ENCODE measurements at places on chromosomes 3 and 15. TPM values are rescaled to one million over a fixed set of nuclear protein-coding genes. Genes with fewer than 3 reads are reported as not detected.

- DNase-seq = no peak
Observed at GRCh38 chr3:30766522-30766921, 127.9 kb downstream of the GADL1 start.

Gene CASR
- total RNA-seq = not detected

- DNase-seq = no peak
Observed at GRCh38 chr15:97078591-97078990, 748.1 kb downstream of the NR2F2 start.

DNA sequence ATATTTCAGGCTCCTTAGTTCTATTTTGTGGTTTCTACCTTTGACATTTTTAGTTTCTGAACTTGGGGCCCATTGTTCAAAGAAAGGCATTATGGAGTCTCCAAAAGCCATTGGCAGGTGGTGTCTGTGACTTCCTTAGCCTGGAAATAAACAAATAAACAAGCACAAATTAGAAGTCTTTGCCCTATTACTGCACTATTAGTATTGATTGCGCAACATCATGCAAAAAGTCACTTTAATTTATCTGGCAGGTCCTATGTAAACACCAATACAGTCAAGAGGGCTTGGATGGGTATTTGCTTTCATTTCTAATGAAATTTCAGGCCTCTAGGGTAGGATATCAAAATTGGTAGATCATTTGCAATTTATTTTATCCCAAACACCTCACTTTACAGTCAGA lies 85.6 kb downstream of the LPP start:
- DNase-seq = no peak

GRCh38 chr3:186724911-186725310 lies 7.8 kb downstream of the KNG1 start:
- DNase-seq = no peak

DNA sequence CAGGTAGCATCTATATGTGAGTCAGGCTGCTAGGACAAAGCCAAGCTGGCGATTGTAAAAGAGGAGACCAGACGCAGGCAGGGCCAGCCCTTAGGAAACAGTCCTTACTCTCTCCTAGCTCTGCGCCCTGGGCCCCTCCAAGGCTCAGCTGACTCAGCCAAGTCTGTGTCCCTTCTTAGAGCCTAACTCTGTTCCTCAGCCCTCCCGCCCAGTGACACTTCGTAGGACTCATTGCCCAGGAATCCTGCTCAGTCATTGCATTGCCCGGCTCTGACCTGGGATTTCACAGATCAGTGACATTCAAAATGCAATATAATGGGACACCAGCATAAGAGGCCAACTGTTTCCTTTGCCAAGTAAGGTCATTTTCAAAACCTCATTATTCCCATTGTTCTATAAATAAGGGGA lies 244.2 kb downstream of the TLE3 start:
- DNase-seq = peak; percentile 44

DNA sequence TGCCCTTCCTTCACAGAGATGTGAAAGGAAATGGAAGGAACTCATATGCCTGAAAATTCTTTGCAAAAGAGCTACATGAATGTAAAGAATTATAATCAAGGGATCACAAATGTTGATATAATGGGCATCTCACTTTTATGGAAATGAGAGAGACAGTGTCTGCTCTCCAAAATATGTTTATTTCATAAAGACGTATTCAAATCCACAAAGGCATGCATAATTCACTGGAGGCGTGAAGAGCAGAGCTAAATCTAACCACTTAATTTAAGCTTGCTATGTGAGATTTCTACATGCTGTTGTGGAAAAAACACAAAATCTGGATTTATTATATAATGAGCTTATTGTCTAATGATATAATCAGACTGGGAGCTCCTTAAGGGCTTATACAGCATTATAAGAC lies 469.1 kb downstream of the RAP2B start:
- no peak for DNase-seq

GRCh38 chr3:173653781-173654180 lies 256.2 kb downstream of the NLGN1 start:
- DNase-seq = peak; percentile 6

Gene WDR72
- not detected for total RNA-seq

DNA sequence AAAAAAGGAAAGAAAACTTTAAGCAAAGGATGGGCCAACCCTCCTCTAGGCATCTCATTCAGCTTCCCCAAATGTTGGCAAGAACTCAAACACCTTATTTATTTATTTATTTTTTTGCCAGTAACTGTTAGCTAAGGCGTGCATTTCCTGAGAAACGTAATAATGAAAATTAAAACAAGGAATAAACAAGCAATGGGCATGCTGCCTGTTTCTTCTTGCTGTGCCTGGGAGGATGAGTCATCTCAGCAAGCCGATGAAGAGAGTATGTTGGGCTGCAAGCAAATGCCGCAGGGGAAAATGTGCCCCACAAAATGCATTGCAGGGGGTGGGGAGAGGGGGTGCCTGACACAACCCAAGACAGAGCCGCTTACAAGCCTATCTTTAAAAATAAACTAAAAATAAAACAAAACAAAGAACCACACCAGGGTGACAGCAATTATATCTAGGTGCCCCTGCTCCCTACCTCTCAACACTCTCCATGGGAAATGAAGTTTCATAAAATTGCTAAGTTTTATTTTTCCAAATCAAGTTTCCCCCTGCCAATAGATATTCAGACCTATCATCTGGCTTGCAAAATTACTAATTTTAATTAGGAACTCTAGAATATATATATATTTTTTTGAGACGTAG lies 40.3 kb downstream of the EIF4E3 start:
- peak; percentile 65 for DNase-seq
